ENCODE measurements at places on chromosomes 1 and 21. TPM values are rescaled to one million over a fixed set of nuclear protein-coding genes. Genes with fewer than 3 reads are reported as not detected.

- peak; percentile 85 for DNase-seq
These were observed 4.5 kb downstream of the PMVK start for GRCh38 chr1:154931940-154932487.

- no peak for DNase-seq
These were observed 15.0 kb upstream of the LEMD1 start for GRCh38 chr1:205436776-205437410.

DNA sequence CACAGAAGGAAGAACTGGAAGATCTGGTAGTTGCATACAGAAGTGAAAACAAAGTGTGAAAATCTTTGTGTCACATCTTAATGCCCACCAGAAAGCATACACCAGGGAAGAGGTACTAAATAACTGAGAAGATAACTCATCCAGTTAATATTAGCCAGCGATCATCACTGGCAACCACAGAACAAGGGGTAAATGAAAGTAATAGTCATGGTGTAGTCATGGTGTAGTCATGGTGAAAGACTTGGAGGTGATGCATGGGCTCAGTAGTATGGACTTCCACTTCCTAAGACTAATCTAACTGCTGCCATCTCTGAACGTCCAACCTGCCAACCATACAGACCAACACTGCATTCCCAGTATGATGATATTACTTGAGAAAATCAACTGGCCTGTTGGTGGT lies 481.2 kb upstream of the NR5A2 start:
- DNase-seq, result no peak

GRCh38 chr1:200034262-200034557 lies 6.7 kb downstream of the NR5A2 start:
- DNase-seq, result no peak

GRCh38 chr1:164748253-164748899 lies 189.4 kb downstream of the PBX1 start:
- DNase-seq, result peak; percentile 55

DNA sequence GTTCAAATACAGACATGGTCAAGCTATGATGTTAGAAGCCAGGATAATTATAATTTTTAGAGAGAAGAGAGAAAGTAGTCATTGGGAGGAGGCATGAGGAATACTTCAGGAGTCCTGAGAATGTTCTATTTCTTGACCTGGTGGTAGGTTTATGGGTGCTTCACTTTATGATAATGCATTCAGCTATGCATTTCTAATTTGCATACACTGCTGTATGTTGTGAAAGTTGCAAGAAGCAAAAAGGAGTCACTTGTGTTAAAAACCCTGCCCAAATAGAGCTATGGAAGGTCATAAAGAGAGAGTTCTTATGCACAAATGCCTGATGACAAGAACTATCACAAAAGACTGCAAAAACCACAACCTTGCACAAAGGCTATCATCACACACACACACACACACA lies 45.3 kb downstream of the APCS start:
- DNase-seq, result no peak

- DNase-seq, result peak; percentile 81
These were observed 749 bp downstream of the CITED4 start for GRCh38 chr1:40861224-40862003.

UTS2 gene
- 0.29 TPM for polyA plus RNA-seq

SSR2 gene
- 360 TPM for polyA plus RNA-seq

PROX1 gene
- 6.7 TPM for polyA plus RNA-seq

Data from hepatocyte (in vitro differentiated cells).